Activated T-helper 1 cell treated with anti-CD3 and anti-CD28 coated beads, Interleukin-2, amount 50 U/mL, for 16 hours (primary cell): ENCODE measurements at places on chromosomes 3 and 15.
A peak's percentile ranks its signal among the peaks of the same experiment; 100 is the strongest.

DNA sequence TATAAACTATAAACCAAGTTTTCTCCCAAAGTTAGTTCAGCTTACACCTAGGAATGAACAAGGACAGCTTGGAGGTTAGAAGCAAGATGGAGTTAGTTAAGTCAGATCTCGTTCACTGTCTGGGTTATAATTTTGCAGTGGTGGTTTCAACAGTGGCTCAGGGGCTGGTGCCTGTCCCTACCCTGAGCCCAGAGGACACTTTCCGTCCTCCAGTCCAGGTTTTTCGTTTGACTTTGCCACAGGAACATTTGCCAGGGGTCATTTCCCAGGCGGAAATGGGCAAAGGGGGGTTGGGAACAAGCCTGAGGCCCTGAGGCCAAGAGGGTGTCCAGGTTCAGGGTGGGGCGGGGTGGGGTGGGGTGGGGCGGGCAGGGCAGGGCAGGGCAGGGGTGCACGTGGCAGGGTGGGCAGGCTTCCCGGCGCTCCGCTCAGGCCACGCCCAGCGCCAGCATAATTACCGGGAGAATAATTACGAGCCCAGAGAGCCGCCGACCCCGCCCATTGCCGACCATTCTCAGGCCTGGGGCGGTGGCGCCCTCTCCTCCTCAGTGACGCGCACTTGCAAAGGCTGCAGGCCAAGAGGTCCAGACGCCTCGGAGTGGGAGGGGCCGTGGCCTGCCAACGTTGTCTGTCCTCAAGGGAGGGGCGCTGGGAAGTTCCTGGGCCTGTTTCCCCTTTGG, 70.4 kb downstream of the KLF13 start:
- DNase-seq, result no peak

DNA sequence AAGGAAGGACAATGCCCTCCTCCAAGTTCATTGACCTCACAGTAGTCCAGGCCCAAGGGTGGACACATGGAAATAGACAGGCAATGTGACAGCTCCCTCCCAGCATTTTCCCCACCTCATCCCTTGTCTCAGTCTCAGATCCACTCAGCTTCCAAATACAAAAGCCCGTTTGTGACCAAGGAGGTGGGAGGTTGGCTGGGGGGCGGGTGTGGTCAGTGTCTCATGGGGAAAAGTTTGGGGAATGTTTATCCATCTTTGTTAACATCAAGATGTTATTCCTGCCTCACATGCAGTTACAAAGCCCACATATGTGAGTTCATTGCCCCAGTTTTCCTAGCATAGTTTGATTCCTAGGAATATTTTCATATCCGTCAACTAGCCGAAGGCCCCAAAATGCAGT, 338.5 kb upstream of the PPP2R3A start:
- no peak for DNase-seq

- no peak for DNase-seq
Observed at GRCh38 chr15:83327041-83327440, 42.6 kb upstream of the BNC1 start.

GRCh38 chr15:74793135-74794028, 11.5 kb downstream of the CSK start:
- peak; percentile 65 for DNase-seq

GRCh38 chr3:49812916-49813496, 747 bp downstream of the UBA7 start:
- DNase-seq, result no peak

GRCh38 chr3:190773948-190774347, 88.5 kb downstream of the GMNC start:
- DNase-seq, result no peak

GRCh38 chr3:46091741-46092701, 64.7 kb upstream of the XCR1 start:
- DNase-seq, result no peak

GRCh38 chr3:115571413-115571812, 51.9 kb upstream of the GAP43 start:
- no peak for DNase-seq

DNA sequence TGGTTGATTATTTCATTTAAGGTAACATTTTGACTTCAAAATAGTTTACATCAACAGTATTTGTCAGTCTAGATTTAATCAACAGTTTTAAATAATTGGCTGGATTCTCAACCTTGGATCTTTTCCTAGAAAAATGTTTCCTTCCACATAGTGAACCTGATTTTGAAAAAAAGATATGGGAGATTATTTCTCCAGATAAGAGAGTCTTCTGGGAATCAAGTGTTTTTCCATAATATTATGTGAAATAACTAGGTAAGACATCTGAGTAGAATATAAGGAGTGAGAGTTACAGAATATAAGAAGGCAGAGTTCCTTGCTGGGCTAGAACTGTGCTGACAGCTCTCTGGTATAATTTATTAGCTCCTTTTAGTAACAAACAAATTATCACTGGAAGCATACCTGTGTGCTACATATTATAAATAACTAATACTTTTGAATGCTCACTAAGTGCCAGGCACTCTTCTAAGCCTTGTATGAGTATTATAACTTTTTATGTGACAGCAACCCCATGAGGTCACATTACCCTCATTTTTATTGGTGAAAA, 18.8 kb upstream of the TNFSF10 start:
- DNase-seq, result no peak

DNA sequence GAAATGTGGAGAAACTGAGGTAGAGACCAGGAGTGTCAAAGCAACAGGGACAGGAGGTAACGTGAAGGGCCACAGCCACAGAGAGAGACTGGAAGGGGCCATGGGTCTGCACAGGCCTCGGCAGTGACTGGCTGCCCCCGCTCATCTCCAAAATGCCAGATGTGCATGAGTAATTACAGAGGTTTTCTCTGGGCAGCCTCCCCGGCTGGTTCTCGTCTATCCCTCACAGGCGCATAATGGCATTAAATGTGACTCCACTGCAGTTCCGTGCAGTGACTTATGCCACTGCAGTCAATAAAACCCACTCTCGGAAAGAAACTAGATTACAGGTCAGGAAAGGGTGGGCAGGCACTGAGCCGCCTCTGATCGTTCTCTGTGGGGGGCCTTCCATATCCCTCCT, 74.7 kb downstream of the WDR76 start:
- no peak for DNase-seq

- DNase-seq, result no peak
Observed at GRCh38 chr15:65332391-65333147, 28.1 kb downstream of the RNU5B-1 start.

GRCh38 chr3:129445471-129445870, 5.4 kb downstream of the IFT122 start:
- DNase-seq, result no peak

GRCh38 chr15:71251584-71252043, 136.3 kb downstream of the THSD4 start:
- DNase-seq, result no peak

DNA sequence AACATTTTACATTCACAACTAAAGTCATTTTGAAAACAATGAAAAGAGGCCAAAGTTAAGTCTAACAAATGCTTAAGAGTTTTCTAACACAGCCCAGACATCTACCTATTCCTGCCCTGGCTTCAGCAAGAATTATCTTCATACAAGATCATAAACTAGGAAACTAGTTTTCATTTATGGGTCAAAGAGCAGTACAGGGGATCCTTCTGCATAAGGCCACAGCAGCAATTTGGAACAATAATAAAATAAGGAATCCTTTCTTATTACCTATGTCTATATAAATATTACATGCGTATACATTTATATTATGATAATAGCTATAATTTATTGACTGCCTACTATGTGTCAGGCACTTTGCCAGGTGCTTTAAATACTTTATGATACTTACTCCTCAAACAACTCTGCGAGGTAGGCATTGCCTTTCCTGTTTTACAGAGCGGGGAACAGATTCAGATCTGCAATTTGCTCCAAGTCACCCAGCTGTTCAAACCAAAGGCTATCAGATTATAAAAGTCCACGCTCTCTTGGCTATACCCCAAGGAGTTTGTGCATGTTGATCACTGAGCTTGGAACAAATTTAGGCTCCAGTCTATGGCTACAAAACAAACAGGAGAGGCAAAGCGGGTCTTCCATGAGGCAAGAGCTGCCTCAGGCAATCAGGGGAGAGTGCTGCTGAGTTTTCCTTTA, 196.4 kb downstream of the RORA start:
- no peak for DNase-seq

DNA sequence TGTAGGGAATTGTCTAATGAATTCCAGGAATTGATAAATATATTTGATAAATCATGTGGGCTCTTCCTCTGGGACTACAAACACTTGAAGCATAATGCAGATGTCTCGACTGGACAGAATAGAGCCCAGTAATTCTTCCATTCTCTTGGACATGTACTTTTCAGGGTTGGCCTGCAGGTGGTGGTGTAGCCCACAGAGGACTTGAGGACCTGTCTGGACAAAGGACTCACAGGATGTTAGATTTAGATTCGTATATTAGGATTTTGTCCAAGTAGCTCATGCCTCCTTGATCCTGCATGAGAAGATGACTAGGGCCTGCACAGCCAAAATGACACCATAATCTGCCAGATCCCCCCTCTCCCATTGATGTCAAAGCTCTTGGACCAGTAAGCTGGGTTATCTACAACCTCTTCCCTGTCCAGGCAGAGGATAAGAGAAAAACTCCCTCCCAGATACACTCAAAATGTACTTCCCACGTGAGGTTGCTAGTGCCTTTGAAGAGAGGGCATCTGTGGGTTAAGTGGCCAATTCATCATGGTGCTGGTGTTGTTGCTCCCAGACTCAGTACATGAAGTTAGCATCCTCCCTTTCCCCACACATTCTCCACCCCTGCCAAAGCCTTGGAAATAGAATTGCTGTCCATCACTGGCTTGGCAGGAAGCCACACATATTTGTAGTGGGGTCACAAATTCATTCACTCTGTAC, 88.6 kb upstream of the ZNF280D start:
- peak; percentile 20 for DNase-seq

DNA sequence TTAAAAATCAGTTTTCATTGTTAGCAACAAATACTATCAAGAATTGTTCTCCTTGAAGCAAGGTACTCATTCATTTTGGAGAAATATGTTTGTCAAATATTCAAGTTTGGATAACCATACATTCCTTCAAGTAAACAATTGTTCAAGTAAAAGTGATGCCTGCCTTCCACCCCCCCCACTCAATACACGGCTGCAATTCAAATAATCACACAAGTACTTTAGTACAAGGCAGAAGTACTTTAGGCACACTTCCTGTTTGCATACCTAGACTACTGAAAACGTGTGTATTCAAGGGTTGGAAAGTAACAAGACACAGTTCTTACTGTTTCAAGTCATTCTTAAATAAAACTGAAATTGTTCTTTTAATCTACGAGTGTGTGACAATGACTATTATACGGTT, 45.4 kb downstream of the TJP1 start:
- DNase-seq, result no peak

GRCh38 chr3:117962750-117963149, 1071.9 kb downstream of the IGSF11 start:
- no peak for DNase-seq

- DNase-seq, result no peak
Observed at GRCh38 chr15:48462688-48463087, 131.5 kb downstream of the DUT start.

GRCh38 chr3:51673181-51673801, 2.2 kb downstream of the TEX264 start:
- no peak for DNase-seq

GRCh38 chr3:149765762-149766334, 13.6 kb upstream of the COMMD2 start:
- no peak for DNase-seq

DNA sequence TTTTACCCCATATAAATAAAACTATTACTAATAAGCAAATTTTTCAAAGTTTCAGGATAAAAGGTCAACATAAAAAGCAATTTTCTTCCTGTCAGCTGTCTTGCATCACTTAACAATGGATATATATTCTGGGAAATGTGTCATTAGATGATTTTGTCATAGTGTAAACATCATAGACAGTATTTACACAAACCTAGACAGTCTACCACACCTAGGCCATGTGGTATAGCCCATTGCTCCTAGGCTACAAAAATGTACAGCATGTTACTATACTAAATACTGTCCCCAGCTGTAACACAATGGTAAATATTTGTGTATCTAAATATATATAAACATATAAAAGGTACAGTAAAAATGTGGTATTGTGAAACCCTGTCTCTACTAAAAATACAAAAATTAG, 156.7 kb downstream of the ANO10 start:
- DNase-seq, result no peak

DNA sequence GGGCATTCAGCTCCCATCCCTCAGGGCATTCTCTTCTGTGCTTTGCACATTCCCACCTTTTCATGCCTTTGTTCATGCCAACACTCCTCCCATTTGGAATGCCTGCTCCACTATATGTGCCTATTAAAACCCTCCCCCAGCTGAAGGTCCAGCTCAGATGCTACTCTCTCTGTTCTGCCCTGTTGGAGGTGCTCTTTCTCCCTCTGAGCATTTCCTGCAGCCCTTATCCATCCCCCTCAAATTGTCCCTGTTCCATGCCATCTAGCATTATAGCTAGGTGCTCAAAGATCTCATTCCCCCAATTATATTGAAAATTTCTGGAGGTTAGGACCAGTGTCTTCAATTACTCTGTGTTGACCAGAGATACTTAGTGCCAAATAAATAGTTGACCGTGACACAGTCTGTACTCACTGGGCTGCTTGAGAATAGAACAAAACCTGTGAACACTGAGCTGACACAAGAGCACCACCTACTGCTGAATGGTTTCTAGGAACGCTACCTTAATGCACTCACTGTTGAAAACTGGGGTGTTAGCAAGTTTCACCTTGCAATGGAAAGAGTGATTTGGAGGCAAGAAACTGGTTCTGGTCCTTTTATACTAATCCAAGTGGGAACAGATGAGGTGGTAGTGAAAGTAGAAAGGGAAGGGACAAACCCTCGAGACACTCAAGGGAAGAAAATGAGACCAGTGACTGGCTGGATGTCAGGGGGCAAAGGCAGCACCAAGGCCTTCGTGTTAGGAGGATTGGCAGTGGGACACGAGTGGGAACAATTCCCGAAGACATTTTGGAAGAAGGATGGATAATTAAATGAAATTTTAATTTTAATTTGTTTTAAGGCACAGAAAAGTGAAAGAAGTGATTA, 289.8 kb upstream of the ROPN1 start:
- no peak for DNase-seq

- DNase-seq, result no peak
Observed at GRCh38 chr15:101194546-101195125, 57.2 kb downstream of the CHSY1 start.

DNA sequence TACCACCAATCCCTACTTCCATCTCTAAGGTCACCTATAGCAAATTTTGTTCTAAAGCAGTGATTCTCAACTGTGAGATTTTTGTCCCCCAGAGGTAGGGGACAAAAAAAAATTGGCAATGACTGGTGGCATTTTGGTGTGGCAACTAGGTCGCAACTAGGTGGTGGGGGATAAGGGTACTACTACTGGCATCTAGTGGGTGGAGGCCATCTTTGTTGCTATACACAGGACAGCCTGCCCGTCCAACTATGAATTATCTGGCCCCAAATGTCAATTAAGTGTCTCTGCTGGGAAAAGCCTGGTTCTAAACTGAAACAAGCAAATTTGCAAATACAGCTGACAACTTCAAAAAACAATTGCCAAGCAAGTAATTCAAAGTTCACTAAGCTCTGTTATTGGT, 1.4 kb downstream of the MTMR10 start:
- no peak for DNase-seq

GRCh38 chr3:184099806-184100686, 3.2 kb downstream of the HTR3E start:
- DNase-seq, result no peak
